ENCODE measurements at places on chromosomes 2 and 18. TPM values are rescaled to one million over a fixed set of nuclear protein-coding genes. Genes with fewer than 3 reads are reported as not detected.

DNA sequence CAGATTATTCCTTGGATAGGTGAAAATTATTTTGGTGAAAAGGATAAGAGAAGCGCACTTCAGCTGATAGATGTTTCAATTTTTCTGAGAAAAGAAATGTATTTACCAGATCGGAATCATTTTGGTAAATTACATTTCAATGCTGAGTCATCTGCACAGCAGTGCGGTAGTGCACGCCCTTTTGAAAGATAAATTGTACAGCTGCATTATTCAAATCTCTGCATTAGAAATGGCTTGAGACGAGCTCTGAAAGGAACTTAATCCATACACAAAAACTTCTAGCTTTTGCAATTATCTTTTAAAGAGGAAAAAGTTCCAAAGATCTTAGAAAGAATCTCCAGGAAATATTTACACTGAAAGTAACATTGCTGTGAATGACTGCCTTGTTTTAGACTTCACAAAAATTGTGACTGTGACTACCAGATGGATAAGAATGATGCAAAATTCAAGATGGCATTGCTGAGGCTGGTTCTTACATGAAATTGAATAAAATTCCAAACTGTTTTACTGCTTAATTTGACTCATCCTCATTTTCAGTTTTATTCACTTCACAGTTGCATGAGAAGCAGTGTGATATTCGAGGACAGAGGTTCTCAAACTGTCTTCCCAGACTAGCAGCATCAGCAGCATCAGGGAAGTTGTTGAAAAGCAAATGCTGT, 161.7 kb downstream of the RND3 start:
- H3K27me3 ChIP-seq = no peaks in the 10 kb centered on the region
- no peaks in the 10 kb centered on the region for H3K36me3 ChIP-seq
- no peak overlapping the region for H3K27ac ChIP-seq
- H3K4me1 ChIP-seq = no peaks in the 10 kb centered on the region
- no peak for DNase-seq

- no peak overlapping the region for H3K27ac ChIP-seq
- no peak for DNase-seq
- no peaks in the 10 kb centered on the region for H3K4me1 ChIP-seq
- no peaks in the 10 kb centered on the region for H3K36me3 ChIP-seq
These were observed 295.8 kb upstream of the ACVR2A start for GRCh38 chr2:147549054-147549453.

DNA sequence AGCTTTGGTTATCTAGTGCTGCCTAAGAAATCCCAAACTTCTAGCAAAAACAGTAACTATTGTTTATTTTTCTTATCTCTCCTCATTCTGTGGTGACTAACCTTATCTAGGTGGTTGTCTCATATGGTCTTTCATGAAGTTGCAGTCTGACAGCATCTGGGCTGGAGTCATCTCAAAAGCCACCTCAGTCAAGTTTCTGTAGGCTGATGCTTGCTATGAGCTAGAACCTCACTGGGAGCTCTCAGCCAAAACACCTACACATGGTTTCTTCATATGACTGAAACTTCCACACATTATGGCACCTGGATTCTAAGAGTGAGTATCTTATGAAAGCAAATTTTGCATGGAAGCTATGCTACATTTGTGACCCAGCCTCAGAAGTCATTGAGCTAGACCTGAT, 596.4 kb upstream of the VRK2 start:
- no peaks in the 10 kb centered on the region for H3K4me1 ChIP-seq
- no peak for DNase-seq
- no peaks in the 10 kb centered on the region for H3K27me3 ChIP-seq

GRCh38 chr2:119415630-119416029, 16.0 kb upstream of the TMEM37 start:
- H3K27ac ChIP-seq = no peak overlapping the region
- no peak for DNase-seq
- H3K27me3 ChIP-seq = no peaks in the 10 kb centered on the region
- no peaks in the 10 kb centered on the region for H3K4me1 ChIP-seq
- H3K4me3 ChIP-seq = no peak overlapping the region

DNA sequence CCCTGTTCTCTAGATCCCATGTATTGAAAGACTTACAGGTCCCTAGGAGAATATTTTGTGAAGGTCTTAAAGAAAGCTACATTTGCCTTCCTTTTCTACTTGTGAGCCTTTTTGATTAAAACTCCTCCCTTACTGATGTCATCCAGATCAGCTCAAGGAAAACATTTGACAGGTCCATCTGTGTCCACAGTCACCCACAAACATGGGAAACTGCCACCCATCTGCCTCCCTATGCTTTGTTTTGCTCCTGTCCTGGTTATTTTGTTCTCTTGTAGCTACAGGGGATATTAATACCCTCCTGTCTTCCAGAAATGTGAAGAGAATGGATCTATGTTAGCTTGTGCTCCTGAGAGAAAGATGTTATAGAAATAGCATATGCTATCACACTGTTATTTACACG, 203.6 kb upstream of the GALNT5 start:
- H3K27ac ChIP-seq = no peak overlapping the region
- no peak for DNase-seq
- H3K4me1 ChIP-seq = no peaks in the 10 kb centered on the region
- no peak overlapping the region for H3K4me3 ChIP-seq

DNA sequence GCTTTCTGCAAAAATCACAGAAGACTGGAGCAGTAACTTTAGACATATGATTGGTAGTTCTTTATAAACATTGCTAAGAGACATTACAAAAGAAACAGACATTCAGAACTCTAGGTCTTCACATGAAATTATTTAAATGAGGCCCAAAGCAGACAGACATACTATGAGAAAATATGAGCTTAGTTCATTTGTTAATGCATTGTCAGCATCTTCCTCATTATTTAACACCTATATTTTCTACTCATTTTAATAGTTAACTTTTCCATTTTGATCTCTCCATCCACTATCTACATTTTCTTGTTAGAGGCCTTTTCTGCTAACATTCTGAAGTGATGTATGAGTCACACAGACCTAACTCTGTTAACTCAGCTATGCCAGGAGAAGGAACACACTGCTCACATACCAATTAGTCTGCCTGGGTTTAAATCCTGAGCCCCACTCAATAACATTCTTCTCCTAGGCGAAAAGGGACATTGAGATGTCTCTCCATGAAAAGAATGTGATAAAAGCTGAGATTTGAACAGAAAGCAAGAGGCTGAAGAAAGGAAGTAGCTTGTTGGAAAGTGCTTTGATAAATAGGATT, 400.3 kb upstream of the PKDCC start:
- no peaks in the 10 kb centered on the region for H3K4me1 ChIP-seq
- H3K36me3 ChIP-seq = no peaks in the 10 kb centered on the region
- no peak for DNase-seq
- H3K4me3 ChIP-seq = no peak overlapping the region

GRCh38 chr2:240794178-240794721, 25.8 kb downstream of the KIF1A start:
- H3K27ac ChIP-seq = no peak overlapping the region
- no peaks in the 10 kb centered on the region for H3K4me1 ChIP-seq
- no peak overlapping the region for H3K4me3 ChIP-seq

Gene GALNT14
- 4.1 TPM for total RNA-seq

Gene CCDC141
- 1.3 TPM for total RNA-seq

Gene ZBTB14
- 15.2 TPM for total RNA-seq

Gene RAB17
- 43.9 TPM for total RNA-seq

Gene TMEM247
- total RNA-seq = not detected

Gene TUBB8B
- total RNA-seq = 0.66 TPM

Gene LRP1B
- 21.8 TPM for total RNA-seq

Gene DSG3
- total RNA-seq = not detected

Gene CYP26B1
- 41.6 TPM for total RNA-seq

All from breast epithelium (tissue), 4 donors.